Liver (tissue), 10 donors: ENCODE measurements at places on chromosomes 6 and 20.

DNA sequence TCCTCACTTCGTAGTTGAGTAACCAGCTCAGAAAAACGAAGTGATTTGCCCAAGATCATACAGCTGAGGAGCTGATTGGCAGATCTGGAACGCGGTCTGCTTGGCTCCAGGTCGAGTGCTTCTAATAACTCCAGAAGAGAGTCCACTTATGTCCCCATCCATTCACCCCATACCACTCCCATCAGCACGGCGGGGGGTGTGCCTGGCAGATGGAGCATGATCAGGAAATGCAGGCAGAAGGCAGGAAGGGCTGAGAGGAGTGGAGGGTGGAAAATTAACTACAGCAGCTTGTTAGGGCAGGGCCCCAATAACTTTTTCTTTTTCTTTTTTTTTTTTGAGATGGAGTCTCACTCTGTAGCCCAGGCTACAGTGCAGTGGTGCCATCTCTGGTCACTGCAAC is 15.0 kb downstream of the FITM2 start:
- DNase-seq = no peak

- no peak for DNase-seq
Measured at GRCh38 chr6:16069671-16070070, 59.2 kb upstream of the MYLIP start.

DNA sequence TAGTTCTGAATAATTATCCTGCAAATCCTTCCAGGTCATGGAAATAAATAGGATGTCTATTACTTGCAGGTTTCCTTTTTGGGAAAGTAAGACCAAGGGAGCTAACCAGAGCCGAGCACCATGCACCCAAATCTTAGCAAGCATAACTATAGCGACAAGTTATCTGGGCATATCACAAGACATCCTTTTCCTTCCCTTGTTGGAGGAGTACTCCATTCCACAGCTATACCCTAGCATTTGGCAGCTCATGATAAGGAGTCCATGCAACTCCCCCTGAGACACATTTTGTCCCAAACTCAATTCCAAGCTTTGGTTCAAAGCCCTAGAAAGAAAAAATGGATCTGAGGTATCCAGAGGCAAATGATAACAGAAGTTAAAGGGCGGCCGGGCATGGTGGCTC is 16.5 kb upstream of the ASCC3 start:
- no peak for DNase-seq

- no peak for DNase-seq
Measured at GRCh38 chr6:93790981-93791380, 371.6 kb upstream of the EPHA7 start.

DNA sequence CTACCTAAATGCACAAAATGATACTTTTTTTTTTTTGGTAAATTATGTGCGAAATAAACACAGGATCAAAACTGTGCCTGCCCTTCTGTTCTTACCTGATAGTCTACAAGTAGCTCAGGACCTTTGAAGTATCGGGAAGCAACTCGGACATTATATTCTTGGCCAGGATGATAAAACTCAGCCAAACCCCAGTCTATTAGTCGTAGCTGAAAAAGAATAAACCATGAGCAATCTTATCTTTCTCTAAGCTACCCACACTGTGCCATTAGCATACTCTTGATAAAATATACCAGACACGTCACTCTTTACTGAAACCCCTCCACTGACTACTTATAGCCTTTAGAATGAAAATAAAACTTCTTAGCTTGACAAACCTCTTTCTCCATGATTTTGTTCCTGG is 29.8 kb upstream of the TBC1D20 start:
- no peak for DNase-seq

GRCh38 chr6:131379948-131380347 is 193.1 kb upstream of the ARG1 start:
- no peak for DNase-seq

DNA sequence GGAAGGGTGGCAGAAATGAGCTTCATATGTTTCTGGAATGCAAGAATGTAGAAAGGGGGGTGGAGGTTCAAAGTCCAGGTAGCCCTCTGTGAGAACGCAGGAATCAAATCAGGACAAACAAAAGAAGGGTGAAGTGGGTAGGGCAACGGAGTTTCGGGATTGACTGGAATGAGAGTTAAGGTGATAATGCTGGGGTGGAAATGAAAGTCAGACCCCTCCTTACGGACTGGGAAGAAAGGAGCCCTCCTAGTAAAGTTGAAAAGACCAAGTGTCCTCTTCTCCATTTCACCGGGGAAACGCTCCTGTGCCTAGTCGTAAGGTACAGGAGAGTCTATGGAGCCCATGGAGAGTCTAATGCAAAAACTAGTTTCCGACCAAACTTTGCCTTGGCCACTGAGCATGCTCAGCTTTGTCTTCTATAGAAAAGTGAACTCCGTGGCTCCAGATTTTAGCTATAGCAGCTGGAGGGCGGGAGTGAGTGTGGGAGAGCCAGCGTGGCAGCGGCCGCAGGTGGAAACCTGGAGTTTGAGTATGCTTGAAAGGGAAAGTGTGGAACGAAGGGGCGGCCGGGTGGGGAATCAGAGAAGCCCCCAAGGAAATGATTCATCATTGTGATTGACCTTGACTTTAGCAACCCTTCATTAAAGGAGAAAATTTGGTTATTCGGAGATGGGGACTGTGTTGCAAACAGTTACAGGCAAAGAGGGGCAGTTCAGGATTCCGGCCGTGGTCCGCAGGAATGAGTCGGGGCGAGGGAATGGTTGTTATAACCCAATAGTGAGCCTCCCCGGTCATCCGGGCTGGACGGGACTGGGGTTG is 1.3 kb upstream of the LRRC1 start:
- peak; percentile 43 for DNase-seq

- DNase-seq = no peak
Measured at GRCh38 chr20:48241482-48241881, 456.2 kb upstream of the SULF2 start.

DNA sequence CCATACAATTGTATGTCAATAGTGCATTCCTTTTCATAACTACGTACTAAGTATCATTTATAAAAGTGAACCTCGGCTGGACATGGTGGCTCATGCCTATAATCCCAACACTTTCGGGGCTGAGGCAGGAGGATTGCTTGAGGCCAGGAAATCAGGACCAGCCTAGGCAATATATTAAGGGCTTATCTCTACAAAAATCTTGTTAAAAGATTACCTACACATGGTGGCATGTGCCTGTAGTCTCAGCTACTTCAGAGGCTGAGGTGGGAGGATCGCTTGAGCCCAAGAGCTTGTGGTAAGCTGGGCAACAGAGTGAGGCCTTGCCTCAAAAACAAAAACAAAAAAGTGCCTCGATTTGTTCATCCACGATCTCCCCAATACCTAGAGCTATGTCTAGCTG is 449.7 kb upstream of the SULF2 start:
- DNase-seq = no peak

DNA sequence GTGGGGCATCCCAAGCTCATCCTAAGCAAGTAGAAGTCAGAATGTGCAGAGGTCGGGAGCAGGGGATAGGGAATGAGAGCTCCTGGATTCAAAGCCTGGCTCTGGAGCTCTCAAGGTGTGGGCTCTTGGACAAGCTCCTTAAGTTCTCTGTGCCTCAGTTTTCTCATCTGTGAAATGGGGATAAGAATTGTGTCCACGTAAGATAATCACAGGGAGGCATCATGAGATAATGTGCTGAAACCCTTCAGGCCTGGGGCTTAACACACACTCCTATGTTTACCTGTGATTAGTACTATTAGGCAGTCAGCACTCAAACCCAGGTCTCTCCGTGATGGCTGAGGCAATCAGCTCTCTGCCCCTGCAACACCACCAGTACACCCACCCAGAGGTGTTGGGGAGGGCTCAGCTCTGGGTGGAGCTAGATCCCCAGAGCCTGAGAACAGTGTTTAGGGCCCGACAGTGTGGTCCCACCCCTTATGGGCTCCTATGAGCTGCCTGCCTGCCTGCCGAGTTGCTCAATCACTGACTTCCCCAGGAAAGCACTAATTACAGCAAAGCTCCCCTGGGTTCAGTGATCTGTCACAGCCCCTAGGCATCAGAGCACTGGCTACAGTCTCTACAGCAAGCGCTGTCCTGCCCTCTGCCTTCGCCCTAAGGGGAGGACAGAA is 6.3 kb upstream of the SIRPA start:
- DNase-seq = no peak

- no peak for DNase-seq
Measured at GRCh38 chr20:38631155-38632022, 29.8 kb downstream of the ARHGAP40 start.

DNA sequence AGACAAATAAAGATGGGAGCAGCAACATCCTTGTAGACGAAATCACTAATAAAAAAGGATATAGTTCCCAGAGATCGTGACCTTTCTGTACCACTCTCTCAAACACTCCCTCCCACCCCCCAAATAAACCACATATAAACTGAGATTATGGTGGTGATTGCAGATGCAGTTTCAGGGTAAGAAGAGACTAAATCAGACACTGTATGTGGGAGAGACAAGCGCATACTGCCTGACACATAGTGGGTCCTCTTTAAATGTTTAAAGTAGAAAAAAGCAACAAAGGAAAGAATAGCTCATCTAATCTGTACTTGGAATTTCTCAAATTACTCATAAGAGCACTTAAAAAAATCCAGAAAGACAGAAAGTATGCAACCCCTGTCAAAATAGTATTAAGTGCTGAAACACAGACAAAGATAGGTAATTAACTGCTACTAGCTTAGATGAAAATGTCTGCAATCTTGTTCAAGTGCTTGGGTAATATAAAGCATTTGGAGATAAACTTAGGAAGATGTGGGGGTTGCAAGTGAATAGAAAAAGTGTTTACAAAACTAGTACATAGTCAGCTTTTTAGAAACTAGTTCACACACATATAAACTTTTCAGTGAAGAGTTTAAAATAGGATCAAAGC is 151.6 kb downstream of the BACH2 start:
- no peak for DNase-seq

- DNase-seq = no peak
Measured at GRCh38 chr6:157358287-157358686, 22.7 kb upstream of the ZDHHC14 start.

- no peak for DNase-seq
Measured at GRCh38 chr6:36682328-36683144, 4.0 kb downstream of the CDKN1A start.

- DNase-seq = no peak
Measured at GRCh38 chr6:166728884-166729530, 102.0 kb upstream of the RPS6KA2 start.

DNA sequence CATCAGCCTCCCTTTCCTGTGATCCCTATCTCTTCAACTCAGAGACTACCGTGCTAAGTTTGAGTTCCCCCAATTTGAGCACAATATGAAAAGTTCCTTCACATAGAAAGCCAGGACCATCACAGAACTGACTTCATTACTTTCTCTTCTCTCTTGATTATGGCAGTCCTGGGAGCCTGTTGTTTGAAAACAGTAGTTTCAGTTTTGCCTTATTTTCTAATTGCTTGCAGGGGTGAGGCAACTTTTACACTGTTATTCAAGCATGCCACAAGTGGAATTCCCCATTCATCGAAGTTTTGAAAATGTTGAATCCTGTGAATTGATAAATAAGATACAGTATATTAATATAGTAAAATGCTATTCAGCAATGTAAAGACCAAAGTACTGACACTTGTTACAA is 569.7 kb upstream of the MARCKS start:
- no peak for DNase-seq

DNA sequence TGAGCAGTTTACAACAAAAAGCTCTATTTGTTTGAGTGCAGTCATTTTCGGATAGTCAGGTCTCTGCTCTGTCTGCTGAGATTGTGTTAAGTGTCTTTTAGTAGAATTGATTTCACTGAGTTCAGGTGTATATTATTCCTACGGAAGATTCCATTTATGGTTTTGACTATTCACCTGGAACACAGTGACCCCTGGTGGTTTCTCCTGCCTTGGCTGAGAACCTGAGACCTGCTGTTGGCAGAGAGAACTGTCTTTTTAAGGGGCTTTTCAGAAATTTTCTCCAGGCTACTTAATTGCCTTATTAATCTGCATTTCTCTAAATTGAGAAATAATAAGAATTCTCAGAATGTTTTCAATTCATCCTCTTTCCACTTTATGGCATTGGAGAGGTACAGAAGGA is 508.0 kb downstream of the TBC1D32 start:
- DNase-seq = peak; percentile 34

DNA sequence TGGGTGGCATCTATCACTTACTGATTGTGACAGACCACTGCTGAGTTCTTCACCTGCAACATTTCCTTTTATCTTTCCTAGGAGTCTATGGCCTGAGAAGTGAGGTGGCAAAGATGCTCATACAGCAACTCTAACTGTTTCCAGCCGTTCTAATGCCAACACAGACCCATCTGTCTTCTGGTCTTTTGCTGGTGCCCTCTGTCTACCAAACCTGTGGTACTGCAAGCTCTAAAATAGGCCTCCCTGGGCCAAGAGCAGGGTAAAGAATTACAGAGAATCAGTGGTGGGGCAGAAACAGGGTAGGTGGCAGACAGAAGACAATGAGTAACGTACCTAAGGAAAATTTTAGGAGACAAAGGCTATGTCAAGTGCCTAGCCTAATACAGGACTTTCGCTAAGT is 611.0 kb upstream of the FLRT3 start:
- DNase-seq = no peak

- DNase-seq = no peak
Measured at GRCh38 chr6:7921046-7921445, 10.5 kb upstream of the TXNDC5 start.

DNA sequence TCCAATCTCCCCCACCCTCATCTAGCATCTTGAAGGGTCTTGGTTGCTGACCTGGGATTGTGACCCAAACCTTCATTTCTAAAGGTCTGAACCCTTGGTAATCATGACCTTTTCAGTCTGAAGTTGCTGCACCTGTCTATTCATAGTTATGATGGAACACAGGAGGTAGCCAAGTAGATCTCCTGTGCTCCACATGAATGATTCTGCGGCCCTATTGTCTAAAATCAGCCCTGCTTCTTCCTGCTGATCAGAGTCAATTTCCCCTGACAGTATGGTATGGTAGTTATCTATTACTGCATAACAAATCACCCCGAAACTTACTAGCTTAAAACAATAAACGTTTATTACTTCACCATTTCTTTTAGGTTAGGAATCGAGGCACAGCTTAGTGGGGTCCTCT is 9.0 kb downstream of the OR2B6 start:
- DNase-seq = no peak

- no peak for DNase-seq
Measured at GRCh38 chr6:138005846-138006245, 101.4 kb downstream of the PERP start.

GRCh38 chr6:102389994-102390393 is 996.5 kb downstream of the GRIK2 start:
- DNase-seq = no peak

DNA sequence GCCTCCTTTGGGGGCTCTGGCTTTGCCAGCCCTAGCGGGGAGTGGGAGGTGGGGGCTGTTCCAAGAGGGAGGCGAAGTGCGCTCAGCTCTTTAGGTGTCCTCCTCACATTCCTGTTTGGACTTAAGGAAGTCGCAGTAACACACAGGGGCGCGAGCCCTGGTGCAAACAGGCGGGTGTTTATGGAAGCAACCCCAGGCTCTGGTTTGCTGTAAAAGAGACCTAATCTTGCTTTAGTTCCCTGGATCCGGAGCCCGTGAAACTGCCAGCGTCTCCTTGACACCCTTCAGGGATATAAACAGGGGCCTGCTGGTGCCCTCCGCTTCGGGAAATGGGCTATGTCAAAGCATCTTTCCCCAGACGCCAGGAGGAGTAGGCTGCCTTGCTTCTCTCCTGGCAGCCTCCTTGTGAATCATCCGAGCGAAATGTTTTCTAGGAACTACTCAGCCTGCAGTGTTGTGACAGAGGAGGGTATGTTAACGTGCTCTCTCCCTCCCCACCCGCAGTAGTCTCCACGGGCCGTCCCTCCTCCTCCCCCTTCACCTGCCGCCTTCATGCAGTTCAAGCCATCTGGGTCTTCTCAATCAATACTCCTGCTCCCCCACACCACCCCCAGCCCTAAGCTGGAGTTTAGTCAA is 168.0 kb upstream of the LRFN2 start:
- DNase-seq = no peak
